ENCODE measurements at places on chromosomes 16 and 17. TPM values are rescaled to one million over a fixed set of nuclear protein-coding genes. Genes with fewer than 3 reads are reported as not detected.

- peaks cover 39% of the 10 kb centered on the region for H3K4me1 ChIP-seq
- H3K4me3 ChIP-seq = peak overlapping the region; percentile 96
- H3K27me3 ChIP-seq = no peaks in the 10 kb centered on the region
- peak overlapping the region; percentile 96 for H3K27ac ChIP-seq
Observed at GRCh38 chr16:89491238-89491869, 993 bp upstream of the ANKRD11 start.

GRCh38 chr17:14871921-14872320 lies 393.2 kb downstream of the PMP22 start:
- DNase-seq = no peak
- no peaks in the 10 kb centered on the region for H3K36me3 ChIP-seq
- no peaks in the 10 kb centered on the region for H3K27me3 ChIP-seq
- H3K4me1 ChIP-seq = peaks cover 6% of the 10 kb centered on the region

DNA sequence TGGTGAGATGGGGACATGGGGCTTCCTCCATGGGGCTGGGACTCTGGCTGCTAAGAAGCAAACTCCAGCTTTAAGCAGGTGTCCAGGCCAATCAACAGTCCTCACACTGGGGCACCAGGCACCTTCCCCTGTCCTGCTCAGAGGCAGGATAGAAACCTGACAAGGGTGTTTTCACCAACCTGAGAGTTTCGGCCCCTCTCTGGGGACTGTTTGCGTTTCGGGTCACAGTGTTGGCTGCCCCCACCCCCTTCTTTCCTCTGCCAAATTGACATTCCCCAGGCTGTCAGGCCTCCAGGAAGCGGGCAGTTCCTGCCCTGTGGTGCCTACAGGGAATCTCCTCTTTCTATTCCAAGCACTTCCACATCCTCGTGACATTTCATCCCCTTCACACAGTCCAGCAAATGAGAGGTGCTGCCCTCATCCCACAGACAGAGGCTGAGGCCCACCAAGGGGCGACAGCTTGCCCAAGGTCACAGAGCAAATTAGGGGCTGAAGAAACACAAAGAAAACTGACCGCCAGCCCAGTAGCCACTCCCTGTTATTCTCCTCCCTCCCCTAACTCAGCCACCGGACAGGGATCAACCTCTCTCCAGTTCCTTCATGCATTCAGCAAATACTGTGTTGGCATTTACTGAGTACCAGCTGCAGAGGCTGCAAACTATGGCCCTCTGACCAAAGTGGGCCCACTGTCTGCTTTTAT lies 38.0 kb downstream of the MMP15 start:
- no peak for DNase-seq
- H3K27ac ChIP-seq = peak overlapping the region; percentile 5
- no peaks in the 10 kb centered on the region for H3K36me3 ChIP-seq
- no peaks in the 10 kb centered on the region for H3K27me3 ChIP-seq

- no peaks in the 10 kb centered on the region for H3K36me3 ChIP-seq
- peaks cover 4% of the 10 kb centered on the region for H3K4me1 ChIP-seq
- H3K4me3 ChIP-seq = no peak overlapping the region
- H3K27ac ChIP-seq = no peak overlapping the region
Observed at GRCh38 chr16:4548124-4548523, 8.0 kb upstream of the C16orf96 start.

DNA sequence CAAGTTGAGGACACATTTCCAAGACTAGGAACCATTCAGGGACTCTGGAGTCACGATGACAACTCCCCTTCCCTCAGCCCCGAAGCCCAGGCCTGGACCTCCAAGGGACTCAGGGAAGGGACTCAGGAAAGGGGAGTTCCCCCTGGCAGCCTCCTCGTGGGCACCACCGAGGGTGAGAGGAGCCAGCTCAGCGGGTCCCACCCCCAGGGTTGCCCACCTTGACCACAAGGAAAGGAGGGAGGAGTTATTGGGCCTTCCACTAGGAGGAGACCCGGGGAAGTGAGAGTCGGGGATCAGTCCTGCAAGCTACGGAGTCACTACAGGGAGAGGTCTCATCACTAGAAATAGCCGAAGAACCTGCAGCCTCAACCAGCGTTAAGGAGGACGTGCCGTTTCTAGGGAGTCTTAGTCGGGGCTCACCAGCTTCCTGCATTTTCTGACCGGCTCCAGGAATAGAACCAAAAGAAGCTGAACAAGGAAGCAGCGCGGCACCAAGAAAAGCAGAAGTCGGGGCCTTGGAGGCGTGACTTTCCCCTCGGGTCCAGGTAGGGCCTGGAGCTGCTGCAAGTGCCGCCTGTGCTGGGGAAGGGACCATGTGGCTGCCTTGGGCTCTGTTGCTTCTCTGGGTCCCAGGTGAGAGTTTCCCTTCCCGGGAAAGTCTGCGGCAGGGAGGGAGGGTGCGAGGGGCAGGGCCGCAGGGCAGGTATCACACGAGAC lies at the start of gene CD300A:
Gene CD300A (plus strand): TSS at position 524 of the 717 bp plus-strand sequence. CDS start 70 bp downstream, at position 594.
- no peak within 1 kb of the TSS for H3K4me3 ChIP-seq
- no peaks in the 10 kb centered on the region for H3K36me3 ChIP-seq
- no peak within 1 kb of the TSS for H3K27ac ChIP-seq
- H3K27me3 ChIP-seq = peaks cover 12% of the 10 kb centered on the region
- H3K4me1 ChIP-seq = peaks cover 5% of the 10 kb centered on the region

DNA sequence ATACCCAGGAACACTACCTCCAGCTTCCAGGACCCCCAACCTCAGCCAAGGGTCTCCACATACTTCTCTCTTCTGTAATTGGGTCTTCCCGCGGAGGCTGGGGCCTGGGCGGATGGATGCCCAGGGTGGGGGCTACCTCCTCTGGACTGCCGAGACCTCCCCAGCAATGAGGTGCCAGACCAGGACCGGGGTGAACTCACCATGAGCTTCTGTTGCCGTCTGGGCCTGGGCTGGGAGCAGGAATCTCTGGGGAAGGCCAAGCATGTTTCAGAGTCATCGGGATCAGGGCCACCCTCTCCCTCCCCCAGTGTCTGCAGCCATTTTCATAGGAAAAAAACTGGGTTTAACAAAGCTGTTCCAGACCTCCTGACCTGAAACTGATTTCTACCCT lies 10.3 kb upstream of the BAHCC1 start:
- H3K36me3 ChIP-seq = no peaks in the 10 kb centered on the region
- DNase-seq = no peak
- H3K27ac ChIP-seq = no peak overlapping the region
- peak overlapping the region; percentile 77 for H3K4me3 ChIP-seq
- peaks cover 17% of the 10 kb centered on the region for H3K4me1 ChIP-seq

Gene EME1
- total RNA-seq = 18.7 TPM

Gene KCTD19
- total RNA-seq = 0.56 TPM

- H3K27me3 ChIP-seq = peaks cover under 1% of the 10 kb centered on the region
- H3K36me3 ChIP-seq = no peaks in the 10 kb centered on the region
- peak overlapping the region; percentile 3 for H3K4me3 ChIP-seq
- H3K27ac ChIP-seq = peak overlapping the region; percentile 5
- DNase-seq = no peak
Observed at GRCh38 chr16:54817940-54818574, 112.6 kb upstream of the IRX5 start.

- no peaks in the 10 kb centered on the region for H3K27me3 ChIP-seq
- DNase-seq = no peak
- H3K4me3 ChIP-seq = no peak overlapping the region
- H3K36me3 ChIP-seq = no peaks in the 10 kb centered on the region
Observed at GRCh38 chr16:72285728-72286127, 113.8 kb upstream of the PMFBP1 start.

Measured in type B pancreatic cell (in vitro differentiated cells).